ENCODE measurements at places on chromosomes 3 and 15.

- DNase-seq, result no peak
These were observed 5.9 kb downstream of the SCN5A start for GRCh38 chr3:38643592-38643991.

- DNase-seq, result peak; percentile 11
These were observed 304.3 kb downstream of the ZIC1 start for GRCh38 chr3:147713234-147714133.

GRCh38 chr3:32780071-32780734 lies 37.6 kb upstream of the TRIM71 start:
- no peak for DNase-seq

DNA sequence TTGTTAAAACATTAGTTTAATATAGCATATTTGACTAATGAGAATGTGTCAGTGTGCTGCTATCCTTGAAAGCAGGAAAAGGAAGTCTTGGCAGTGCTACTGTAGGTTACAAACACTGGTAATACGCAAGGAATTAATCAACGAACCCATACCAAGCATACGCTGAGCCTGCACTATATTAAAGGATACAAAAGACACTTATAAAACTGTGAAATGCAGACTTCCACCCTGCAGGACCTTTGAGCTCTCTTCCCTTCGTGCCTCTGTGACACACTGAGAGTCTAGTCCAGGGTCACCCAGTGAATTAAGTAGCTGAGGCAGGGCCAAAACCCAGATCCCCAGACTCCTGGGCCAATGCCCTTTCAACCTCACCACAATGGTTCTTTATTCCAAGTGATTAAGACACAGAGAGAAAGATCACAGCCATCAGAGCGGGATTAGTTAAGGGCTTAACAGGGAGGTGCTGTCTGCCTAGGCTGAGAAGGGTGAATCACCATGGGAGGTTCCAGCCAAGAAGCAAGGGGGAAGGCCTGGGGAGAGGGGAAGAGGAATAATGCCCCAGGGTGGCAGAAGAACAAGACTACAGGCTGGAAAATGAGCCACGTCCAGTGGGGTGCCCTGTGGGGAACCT lies 6.8 kb downstream of the ANXA2 start:
- peak; percentile 91 for DNase-seq

- DNase-seq, result no peak
These were observed 75.1 kb downstream of the ARRDC4 start for GRCh38 chr15:98035577-98036010.

GRCh38 chr3:58991623-58992022 lies 58.2 kb downstream of the CFAP20DC start:
- DNase-seq, result no peak
